ENCODE measurements at places on chromosomes 12 and 14.

DNA sequence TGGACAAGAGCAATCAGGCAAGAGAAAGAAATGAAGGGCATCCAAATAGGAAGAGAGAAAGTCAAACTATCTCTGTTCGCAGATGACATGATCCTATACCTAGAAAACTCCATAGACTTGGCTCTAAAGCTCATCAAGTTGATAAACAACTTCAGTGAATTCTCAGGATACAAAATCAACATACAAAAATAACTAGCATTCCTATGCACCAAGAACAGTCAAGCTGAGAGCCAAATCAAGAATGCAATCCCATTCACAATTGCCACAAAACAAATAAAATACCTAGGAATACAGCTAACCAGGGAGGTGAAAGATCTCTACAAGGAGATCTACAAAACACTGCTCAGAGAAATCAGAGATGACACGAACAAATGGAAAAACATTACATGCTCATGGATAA lies 417.5 kb upstream of the ATP2B1 start:
- no peak for DNase-seq

DNA sequence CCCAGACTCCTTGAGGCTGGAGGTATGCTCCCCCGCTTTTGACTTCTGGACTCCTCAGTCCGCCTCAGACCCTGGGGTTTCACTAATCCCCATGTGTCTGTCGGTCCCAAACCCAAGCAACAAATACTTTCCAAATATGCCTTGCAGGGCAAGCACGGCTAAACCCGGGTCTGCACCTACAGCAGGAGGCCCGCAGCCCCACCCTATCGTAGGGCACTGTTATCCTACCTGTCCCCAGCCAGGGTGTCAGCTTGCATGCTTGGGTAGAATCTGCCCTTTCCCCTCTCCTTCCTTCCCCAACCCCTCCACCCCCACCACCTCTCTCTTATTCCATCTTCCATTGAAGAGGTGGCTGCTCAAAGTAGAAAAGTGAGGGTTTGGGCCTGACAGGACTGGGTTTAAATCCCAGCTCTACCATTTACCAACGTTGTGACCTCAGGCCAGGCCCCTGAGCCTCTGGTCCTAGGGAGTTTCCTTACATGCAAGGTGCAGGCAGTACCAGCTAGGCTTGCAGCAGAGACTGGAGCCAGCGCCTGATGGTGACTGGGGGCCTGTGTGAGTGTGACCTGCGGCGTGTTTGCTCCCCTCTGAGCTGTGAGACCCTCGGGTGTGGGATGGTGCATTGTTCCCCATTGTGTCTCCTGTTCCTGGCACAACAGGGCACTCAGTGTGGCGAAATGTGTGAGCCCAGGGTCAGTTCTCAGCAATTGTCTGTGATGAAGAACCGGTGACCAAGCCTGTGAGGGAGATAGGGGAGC lies 11.2 kb upstream of the EML1 start:
- DNase-seq, result no peak

DNA sequence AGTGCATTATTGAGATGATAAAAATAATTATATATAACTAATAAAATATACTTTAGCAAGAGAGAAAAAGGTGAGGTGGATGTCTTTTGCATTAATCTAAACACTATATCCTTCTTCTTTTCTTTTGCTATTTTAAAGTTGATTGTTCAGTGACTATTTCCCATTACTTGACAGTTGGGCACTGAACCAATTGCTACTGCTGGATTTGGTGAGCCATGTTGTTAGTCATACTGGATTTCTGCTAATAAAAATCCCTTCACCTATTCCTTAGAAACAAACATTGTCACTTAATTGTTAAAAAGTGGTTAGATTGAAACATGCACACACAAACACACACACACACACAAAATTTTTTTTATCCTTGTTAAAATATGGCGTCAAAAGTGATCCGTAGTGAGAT lies 251.6 kb upstream of the ALG10 start:
- DNase-seq, result no peak

DNA sequence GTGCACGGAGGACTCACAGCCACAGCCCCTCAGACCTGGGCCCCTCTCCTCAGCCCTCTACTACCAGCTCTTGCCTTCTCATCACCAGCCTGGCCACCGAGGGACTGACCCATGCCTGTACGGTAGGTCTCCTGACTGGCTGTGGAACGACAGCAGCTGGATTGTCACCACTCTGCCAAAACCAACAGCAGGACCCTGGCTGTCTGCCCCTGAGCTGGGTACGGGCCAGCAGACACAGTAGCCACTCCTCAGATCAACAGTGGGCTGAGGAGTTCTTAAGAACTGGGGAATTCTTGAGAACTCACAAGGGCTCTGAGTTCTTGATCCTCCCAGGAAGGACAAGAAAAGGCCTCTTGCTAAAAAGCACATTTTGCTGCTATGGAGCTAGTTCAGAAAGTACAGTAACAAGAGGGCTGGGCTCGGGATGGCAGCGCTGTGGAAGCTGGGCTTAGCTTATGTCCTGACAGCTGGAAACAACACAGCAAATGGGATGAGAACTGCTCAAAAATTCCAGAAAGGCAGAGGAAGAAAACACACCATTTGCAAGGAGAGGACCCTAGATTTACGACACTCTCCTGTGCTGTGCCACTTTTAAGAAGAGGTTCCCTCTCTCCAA lies 176.4 kb downstream of the ANO2 start:
- no peak for DNase-seq

- no peak for DNase-seq
Measured at GRCh38 chr14:73753887-73754795, 40.0 kb upstream of the PNMA1 start.

DNA sequence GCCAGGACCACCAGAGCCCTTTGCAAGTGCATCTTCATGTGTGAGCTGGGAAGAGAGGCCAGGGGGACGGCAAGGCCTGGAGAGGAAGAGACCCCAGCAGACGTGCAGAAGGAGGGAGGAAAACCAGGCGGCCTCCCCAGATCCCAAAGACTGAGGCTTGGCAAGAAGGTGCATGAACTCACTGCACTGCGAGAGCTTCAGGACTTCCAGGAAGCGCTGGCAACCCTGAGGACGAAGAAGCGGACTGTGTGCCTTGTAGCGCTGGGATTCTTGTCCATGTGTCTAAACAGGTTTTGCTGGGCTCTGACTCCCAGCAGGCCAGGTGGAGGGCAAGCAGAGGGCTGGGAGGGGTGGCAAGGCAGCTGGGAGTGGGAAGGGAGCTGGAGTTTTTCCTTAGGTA lies 939 bp downstream of the TGFB3 start:
- DNase-seq, result no peak

DNA sequence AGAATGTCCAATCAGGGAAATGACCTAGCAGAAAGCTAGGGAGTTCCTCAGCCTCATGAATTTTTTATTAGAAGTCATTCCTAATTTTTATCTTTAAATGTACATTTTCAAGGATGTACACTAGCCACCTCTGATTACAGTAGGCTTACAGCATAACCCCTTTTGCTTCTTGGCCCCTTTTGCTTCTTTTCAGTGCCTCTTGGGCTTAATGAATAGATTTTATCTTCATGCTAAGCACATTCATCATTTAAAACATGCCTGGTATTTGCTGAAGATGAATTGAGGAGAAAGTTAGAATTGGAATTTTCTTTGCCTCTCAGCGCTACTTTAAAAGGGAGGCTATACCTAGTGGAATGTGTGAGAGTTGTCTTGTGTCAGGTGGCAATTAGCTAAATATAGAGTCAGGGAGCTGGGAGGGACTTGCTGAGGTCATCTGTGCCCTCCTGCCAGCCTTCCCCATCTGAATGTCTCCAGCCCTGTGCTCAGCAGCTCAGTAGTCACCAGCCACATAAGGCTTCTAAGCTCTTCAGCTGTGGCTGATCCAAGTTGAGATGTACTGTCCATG lies 132.1 kb downstream of the SAMD4A start:
- DNase-seq, result no peak

- DNase-seq, result no peak
Measured at GRCh38 chr14:38824706-38825105, 278.3 kb downstream of the SEC23A start.

- DNase-seq, result no peak
Measured at GRCh38 chr14:24162093-24162492, 1.0 kb downstream of the IRF9 start.

- DNase-seq, result no peak
Measured at GRCh38 chr14:69475194-69475818, 9.2 kb upstream of the PLEKHD1 start.

DNA sequence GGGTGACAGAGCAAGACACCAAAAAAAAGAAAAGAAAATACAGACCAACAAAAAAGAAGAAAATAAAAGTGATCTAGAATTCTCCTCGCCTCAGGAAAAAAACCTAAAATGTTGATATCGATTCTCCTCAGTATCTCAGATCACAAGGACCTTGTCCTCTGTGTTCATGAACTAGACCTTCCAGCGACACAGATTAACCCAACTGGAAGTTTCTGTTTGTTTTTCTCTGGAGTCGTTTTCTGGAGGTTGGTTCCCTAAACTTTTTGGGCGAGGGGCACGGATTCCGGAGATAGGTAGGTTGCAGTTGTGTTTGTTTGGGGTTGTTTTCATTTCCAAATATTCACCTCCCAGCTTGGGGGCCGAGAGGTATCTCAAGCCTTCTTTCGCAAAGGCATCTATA lies 559 bp upstream of the RFC5 start:
- no peak for DNase-seq

- DNase-seq, result no peak
Measured at GRCh38 chr12:75568393-75568792, 57.0 kb upstream of the KRR1 start.

- DNase-seq, result no peak
Measured at GRCh38 chr12:93839064-93839463, 161.9 kb downstream of the CRADD start.

DNA sequence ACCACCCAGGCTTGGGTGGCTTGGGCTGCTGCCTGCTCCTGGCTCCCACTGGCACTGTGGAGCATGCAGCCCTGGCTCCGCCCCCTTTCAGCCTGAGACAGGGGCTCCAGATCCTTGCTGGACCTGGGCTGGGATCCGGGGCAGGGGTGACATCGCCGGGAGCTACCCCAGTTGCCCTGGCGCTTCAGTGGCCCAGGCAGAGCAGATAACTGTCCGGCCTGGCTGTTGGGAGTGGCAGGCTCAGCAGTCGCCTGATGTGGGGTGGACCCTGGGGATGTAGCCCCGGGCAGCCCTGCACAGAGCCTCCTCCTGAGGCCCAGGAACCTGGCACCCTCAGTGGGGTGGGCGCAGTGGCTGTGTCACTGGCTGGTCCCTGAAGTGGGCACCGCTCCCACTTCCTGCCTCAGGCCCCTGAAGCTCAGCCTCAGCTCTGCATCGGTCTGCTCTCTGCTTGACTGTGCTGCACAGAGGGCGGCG lies 57.9 kb downstream of the FUT8 start:
- DNase-seq, result no peak

GRCh38 chr12:2084553-2085296 lies 31.9 kb downstream of the CACNA1C start:
- DNase-seq, result no peak

Data from GM18507 (cell line).